ENCODE measurements at places on chromosomes 11 and 22.
A peak's percentile ranks its signal among the peaks of the same experiment; 100 is the strongest.

- DNase-seq = no peak
These were observed 460.9 kb upstream of the KIRREL3 start for GRCh38 chr11:127461241-127462064.

- peak; percentile 42 for DNase-seq
These were observed 66.4 kb downstream of the DGCR2 start for GRCh38 chr22:19055801-19056200.

- DNase-seq = no peak
These were observed 28.8 kb downstream of the LARGE1 start for GRCh38 chr22:33891455-33891854.

DNA sequence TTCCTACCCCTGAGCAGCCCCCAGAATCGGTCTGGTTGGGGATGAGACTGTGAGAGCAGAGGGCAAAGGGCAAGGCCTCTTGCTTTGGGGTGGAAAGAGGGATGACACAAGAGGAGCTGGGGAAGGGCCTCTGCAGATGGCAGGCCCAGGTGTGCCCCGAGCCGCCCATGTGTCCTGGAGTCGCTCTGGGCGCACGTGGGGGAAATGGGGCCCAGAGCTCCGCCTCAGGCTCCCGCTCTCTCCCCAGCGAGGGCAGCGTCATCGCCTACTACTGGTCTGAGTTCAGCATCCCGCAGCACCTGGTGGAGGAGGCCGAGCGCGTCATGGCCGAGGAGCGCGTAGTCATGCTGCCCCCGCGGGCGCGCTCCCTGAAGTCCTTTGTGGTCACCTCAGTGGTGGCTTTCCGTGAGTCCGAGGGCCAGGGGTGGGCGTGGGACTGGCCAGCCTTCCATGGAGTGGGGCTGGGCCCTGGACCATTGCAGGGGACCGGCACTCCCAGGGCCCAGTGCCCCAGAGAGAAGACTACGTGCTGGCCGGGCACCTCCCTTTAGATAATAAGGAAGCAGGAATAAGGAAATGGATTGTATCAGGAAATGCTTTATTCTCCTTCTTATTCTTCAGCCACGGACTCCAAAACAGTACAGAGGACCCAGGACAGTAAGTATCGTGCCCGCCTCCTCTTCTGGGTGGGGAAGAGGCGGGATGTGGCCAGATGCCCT lies 30.1 kb downstream of the ST14 start:
- DNase-seq = no peak

DNA sequence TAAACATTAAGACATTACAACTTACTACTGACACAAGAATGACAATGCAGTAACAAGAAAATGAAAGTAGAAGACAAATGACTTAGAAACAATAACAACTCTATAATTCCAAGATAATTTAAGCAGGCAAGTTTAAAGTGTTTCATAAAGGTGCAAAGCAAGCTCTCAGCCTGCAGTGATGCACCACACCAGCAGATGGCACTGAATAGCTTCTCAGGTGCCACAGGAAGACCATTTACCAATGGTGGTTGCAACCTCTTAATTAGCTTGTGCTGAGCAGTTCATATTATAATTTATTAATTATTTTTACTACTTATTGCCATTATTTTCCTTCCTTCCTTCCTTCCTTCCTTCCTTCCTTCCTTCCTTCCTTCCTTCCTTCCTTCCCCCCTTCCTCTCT lies 60.6 kb downstream of the NXPE2 start:
- DNase-seq = no peak

DNA sequence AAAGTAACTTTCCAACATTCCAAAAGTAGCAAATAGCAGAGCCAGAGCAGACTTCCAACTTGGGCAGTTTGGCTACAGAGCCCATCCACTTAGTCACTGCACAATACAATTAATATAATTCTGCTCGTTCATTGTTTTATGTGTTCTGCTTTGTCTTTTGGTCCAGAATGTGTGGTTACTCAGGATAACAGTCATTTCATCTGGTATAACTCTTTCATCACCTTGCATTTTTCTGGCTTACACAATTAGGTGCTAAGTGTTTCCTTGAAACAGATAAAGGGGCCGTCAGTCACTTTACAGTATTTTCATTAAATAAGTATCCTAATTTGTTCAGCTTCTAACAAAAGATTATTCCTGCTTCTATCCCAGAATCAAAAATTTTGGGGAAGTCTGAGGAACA lies 87.2 kb downstream of the LARGE2 start:
- DNase-seq = no peak

- DNase-seq = no peak
These were observed 7.5 kb upstream of the SPTY2D1 start for GRCh38 chr11:18641677-18642076.

- no peak for DNase-seq
These were observed 766.4 kb downstream of the FAM181B start for GRCh38 chr11:81967242-81967641.

- DNase-seq = no peak
These were observed 89.1 kb downstream of the TRIM44 start for GRCh38 chr11:35751664-35752061.

GRCh38 chr11:101049123-101049522 lies 80.5 kb downstream of the PGR start:
- DNase-seq = no peak

- no peak for DNase-seq
These were observed 119.8 kb downstream of the ST3GAL4 start for GRCh38 chr11:126475014-126475991.

DNA sequence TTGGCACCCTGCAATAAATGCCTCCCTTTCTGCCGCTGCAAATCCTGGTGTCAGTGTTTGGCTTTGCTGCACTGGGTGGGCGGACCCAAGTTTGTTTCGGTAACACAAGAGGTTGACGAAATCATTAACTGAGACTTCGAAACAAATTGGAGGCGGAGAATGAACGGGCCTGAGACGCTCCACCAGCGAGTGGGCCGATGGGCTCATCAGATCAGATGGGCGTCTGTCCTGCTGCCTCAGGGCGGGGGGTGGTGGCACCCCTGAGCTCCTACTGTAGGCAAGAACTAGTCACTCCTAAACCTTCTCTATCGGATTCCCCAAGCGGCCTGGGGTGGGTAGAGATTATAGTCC lies 918 bp upstream of the CAPN5 start:
- peak; percentile 89 for DNase-seq

- no peak for DNase-seq
These were observed 5.7 kb downstream of the PIK3IP1 start for GRCh38 chr22:31286360-31287255.

GRCh38 chr22:35400501-35400790 lies 506 bp downstream of the MCM5 start:
- DNase-seq = no peak

DNA sequence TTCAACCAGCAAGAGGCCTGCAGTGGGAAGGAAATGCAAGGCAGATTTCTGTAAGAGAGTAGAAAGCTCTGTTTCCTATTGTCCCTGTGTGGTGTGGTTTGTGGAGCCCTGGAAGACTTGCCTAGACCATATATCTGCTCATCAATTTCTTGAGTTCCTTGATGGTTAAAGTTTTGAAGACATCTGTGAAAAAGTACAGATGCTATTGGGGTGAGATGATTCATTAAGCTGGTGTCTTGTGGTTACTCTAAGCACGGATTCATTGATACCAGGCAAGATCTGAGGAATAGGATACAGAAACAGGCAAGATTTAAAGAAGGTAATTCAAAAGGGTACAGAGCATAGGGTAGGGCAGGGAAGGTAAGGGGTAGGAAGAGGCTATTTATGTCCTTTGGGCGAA lies 275.8 kb upstream of the SESN3 start:
- no peak for DNase-seq

DNA sequence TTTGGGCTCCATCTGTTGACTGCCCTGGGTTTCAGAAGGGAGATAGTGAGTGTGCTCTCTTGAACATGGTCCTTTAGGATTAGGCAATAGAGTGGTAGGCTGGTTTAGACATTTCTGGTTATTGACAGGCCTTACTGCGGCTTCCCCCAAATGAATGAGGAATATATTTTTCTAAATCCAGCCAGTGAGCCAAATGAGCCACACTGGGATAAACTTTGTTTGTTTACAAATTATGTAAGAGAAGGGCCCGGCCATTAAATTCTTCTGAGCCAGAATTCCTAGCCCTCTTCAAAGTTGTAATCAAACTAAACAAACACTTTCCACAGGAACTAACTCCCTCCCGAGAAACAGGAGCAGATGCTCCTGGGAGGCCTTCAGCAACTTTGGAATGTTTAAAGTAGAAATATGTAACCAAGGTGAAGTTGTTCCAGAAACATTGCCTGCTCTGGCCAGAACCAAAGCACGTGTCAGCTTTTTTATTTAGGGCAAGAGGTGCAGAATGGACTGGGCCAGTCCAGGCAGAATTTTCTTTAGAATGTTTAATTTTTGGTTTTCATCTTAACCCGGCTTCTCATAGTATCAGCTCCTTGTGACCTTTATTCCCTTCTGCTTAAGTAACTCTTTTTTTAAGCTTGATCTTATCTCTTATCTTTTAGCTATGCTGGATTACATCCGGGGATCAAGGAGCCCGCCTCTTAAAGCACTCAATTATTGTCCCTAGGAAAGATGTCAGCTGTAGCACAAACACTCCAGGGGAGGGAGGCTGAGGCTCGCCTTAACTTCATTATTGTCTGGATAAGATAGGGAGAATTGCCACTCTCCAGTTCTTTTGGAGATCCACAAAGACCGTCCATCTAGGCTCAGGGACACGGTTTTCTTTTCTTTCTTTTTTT lies 28.7 kb downstream of the ZNRF3 start:
- DNase-seq = peak; percentile 50

GRCh38 chr11:9138133-9138453 lies 46.7 kb upstream of the SCUBE2 start:
- DNase-seq = no peak

- no peak for DNase-seq
These were observed 17.2 kb downstream of the IFITM10 start for GRCh38 chr11:1733009-1733715.

- peak; percentile 85 for DNase-seq
These were observed 1.1 kb downstream of the TTLL12 start for GRCh38 chr22:43185860-43186261.

GRCh38 chr11:993632-994167 lies 42.8 kb downstream of the MUC6 start:
- DNase-seq = no peak

DNA sequence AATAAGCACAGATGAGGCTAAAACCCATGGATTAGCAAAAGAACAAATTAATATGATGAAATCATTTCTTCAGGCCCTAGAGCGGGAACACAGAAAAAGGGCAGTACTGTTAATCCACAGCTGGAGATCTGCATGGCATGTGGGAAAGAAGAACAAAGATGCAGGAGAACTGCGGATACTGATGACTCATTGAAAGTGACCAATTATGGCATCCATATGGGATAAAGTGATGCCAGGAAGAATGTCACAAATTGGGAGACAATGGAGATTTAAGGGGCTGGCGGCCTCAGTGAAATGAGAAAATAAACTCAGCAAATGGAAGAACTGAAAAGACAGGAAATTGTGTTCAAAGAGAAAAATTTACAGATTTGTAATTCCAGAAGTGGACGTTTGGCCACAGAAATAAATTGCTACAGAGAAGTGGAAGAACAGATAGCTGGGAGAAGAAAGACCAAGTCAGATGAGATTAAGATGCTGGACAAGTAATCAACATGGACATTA lies 39.4 kb downstream of the SIK3 start:
- no peak for DNase-seq

DNA sequence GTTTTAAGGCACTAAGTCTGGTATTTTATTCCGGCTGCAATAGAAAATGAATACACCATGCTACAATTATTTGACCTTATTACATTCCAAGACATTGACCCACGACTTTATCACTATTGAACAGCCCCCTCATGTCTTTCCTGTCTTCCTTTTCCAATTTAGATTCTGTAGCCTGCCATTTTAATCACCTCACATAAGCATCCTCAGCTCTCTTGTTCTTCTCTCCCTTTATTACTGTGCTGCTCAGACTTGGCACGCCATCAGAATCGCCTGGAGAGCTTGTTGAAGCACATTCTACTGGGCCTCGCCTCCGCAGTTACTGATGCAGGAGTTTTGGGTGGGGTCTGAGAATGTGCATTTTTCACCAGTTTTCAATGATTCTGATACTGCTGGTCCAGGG lies 38.7 kb upstream of the SWAP70 start:
- DNase-seq = peak; percentile 32

DNA sequence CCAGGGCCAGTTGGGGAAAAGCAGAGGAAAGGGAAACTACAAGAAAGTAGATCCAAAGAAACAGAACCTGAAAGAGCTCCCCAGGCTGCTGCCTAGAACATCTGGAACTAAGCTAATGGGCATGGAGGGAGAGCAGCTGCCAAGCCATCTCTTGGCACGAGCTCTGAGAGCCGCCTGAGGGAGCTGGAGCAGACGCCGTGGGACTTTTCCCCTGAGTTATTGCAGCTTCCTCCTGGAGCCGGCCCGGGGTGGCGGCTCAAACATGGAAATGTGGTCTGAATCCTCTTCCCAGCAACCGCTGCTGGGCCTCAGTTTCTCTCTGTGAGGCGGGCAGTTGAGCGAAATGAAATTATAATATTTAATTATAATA lies 41.8 kb downstream of the LIF start:
- no peak for DNase-seq
